ENCODE measurements at places on chromosomes 2 and 18. TPM values are rescaled to one million over a fixed set of nuclear protein-coding genes. Genes with fewer than 3 reads are reported as not detected.

- no peak for DNase-seq
- no peaks in the 10 kb centered on the region for H3K36me3 ChIP-seq
- peaks cover 13% of the 10 kb centered on the region for H3K4me1 ChIP-seq
- peaks cover 67% of the 10 kb centered on the region for H3K27me3 ChIP-seq
- H3K4me3 ChIP-seq = no peak overlapping the region
Measured at GRCh38 chr2:218964041-218964771, 4.7 kb downstream of the CDK5R2 start.

GRCh38 chr18:77098538-77099174, 33.9 kb downstream of the MBP start:
- H3K4me1 ChIP-seq = peaks cover 81% of the 10 kb centered on the region
- peak overlapping the region; percentile 71 for H3K27ac ChIP-seq
- no peaks in the 10 kb centered on the region for H3K36me3 ChIP-seq

DNA sequence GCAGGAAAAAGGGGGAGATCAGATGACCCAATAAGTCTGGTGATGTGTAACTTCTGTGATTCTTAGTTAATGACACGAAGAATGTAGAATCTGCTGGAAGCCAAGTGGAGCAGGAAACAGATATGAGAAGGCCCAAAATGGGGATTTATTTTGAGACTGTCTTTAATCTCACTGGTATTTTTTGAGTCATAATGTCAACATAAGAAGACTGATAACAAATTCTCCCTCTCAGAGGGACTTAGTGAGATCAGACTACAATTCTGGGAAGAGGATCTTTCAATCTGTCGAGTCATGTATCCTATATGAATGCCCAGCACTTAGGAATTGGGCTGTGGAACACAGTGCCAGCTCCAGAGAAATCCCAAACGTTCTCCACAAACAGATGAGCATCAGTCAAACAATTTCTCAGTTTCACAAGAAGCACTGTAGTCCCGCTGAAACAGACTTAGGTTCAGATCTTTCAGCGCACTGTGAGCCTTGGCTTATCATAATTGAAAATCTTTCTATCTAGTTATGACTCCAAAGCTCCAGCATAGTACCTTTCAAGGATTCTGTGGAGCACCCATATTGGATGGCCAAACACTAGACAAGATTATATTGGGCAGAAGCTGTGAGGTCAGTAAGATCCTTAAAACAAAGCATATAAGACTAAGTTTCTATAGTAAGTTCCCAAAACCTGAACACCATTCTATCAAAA, 738.2 kb downstream of the LRP1B start:
- peaks cover 8% of the 10 kb centered on the region for H3K4me1 ChIP-seq
- no peak for DNase-seq
- H3K27me3 ChIP-seq = no peaks in the 10 kb centered on the region
- no peak overlapping the region for H3K4me3 ChIP-seq
- no peaks in the 10 kb centered on the region for H3K36me3 ChIP-seq

DNA sequence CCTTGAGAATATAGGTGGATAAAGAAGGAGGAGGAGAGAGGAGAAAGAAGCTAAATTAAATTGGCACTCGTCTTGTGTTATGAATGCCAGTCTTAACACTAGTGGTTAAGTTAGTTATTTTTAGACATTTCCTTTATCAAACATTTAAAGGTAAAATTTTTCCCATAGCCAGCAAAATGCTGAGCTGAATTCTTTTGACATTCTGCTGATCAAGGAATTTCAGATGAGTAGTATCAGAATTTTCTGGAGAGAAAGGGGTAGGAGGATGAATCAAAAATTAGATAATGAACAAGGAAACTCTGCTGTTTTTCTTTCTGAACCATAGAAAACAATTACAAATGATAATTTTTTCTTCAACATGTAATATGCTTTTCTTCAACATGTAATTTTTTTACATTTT, 52.5 kb downstream of the ASXL3 start:
- H3K27ac ChIP-seq = peak overlapping the region; percentile 71
- peaks cover 45% of the 10 kb centered on the region for H3K4me1 ChIP-seq
- no peak for DNase-seq
- H3K36me3 ChIP-seq = no peaks in the 10 kb centered on the region

DNA sequence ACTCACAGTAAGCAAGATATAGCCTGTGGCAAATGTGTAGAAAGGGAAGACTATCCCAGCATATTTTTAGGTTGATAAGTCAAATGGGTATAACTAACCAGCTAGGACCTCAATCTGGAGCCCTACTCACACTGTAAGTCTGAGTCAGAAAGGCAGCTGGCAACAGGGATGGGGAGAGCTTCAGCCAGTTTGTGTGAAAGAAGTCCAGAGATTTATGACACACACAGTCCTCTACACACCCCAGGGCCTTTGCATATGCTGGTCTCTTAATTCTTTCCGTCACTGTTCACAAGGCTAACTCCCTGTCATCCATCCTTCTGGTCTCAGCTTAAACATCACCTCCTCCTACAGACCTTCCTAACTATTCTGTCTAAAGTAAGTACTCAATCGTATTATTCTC, 5.9 kb upstream of the TCF4 start:
- DNase-seq = no peak
- H3K4me3 ChIP-seq = no peak overlapping the region
- H3K36me3 ChIP-seq = no peaks in the 10 kb centered on the region

LCT gene
- total RNA-seq = not detected

CKAP2L gene
- 6.3 TPM for total RNA-seq

Data from osteocyte (in vitro differentiated cells).